ENCODE measurements at places on chromosomes 4 and X.

- no peak for DNase-seq
These were observed 7.9 kb downstream of the FGFRL1 start for GRCh38 chr4:1019320-1019719.

DNA sequence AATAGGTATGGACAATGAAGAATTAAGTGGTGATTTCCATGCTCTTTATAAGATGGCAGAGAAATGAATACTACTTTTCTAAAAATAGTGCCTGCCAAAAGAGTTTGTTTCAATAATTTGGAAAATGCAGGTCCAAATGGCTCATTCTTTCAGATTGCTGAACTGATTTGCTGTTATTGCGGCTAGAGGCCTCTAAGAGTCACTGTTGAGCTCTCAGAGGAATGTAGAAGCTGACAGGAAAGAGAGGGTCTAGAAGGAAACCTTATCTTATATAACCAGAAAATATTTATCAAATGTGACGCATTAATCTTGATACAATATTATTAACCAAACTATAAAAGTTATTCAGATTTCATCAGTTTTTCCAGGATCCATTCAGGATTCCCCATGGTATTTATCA is 65.7 kb upstream of the PAGE1 start:
- DNase-seq: peak; percentile 57

- no peak for DNase-seq
These were observed 58.1 kb downstream of the PHEX start for GRCh38 chrX:22090181-22090580.

DNA sequence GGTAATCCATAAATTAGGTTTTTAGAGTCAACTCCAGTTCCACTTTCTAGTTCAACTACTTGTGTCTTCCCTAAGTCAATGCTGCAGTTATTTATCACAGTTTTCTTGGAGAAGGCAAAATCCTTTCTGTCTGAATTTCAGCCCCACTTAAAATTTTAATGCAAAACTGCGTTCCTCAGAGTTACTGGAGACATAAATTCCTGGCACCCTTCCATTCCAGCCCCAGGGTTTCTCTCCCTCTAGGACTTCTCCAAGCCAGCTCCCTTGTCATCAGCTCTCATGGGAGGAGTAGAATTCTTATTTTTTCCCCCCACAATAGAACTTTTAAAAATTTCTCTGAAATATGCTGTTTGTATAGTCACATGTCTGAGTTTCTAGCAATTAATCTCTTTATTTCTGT is 50.6 kb upstream of the PHOX2B start:
- DNase-seq: no peak

DNA sequence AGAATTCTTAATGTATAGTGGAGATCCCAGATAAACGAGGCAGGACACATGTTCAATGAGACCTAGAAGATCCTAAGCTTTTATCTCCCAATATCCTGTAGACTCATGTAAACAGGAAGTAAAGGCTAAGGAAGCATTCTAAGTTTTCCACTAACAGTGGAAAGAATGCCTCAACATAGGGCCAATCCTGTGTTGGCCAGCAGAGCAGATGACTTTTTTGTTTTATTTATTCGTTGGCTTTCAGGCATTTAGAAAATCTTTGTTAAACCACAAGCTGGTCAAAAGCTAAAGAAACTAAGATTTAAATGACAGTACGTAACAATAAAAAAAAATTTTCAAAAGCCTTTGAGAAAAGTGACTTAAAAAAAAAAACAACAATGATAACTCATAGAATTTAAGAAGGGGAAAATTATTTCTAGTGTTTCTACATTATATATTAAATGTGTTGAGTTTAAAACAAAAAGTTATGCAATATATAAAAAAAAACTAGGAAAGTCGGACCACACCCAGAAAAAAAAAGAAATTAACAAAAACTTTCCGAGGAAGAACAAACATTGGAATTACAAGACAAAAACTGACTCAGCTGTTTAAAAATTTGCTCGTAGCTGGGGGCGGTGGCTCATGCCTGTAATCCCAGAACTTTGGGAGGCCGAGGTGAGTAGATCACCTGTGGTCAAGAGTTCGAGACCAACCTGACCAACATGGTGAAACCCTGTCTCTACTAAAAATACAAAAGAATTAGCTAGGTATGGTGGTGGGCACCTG is 759.3 kb downstream of the FSTL5 start:
- no peak for DNase-seq

GRCh38 chrX:147737690-147738089 is 174.0 kb upstream of the FMR1 start:
- no peak for DNase-seq

DNA sequence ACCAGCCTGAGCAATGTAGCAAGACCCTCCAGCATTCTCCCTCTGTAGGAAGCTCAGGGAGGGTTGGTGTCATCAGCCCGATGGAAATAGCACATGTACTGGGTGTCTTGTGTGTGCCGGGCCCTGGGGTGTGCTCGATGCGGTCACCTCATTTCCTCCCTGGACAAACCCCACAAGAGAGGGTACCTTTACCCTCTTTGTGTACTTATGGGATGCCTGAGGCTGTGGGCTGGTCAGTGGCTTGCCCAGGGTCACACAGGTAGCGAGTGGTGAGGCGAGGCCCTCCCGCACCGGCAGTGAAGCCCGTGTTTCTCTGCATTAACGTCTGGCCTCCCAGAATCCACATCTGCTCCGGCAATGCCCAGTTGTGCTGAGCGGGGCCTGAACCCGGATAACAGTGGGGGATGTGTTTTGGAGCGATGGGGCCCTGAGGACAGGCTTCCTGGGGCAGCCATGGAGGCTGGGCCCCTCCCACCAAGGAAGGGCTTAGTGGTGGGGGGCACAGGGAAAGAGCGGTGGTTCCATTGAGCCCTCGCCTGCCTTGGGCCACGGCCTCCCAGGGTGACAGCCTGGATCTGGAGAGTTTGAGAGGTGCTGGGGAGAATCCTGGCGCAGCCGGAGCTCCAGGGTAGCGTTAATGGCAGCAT is 8.1 kb downstream of the PSAPL1 start:
- DNase-seq: no peak

GRCh38 chrX:53831662-53832635 is 145.4 kb upstream of the HUWE1 start:
- peak; percentile 29 for DNase-seq

DNA sequence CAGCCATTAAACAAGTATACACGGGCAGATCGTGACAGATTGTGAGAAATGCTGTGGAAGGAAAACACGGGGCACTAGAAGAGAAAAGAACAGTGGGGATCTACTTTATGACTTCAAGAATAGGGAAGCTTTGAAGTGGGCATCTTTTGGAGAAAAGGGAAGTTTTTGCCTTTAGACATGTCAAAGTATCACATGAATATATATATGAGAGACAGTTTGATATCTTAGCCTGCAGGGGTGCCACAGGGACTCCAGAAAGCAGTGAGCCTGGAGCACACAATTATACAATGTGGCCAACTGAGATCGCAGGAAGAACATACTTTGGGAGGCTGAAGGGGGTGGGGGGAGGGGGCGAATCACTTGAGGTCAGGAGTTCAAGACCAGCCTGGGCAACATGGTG is 35.7 kb downstream of the RELL1 start:
- DNase-seq: peak; percentile 44

DNA sequence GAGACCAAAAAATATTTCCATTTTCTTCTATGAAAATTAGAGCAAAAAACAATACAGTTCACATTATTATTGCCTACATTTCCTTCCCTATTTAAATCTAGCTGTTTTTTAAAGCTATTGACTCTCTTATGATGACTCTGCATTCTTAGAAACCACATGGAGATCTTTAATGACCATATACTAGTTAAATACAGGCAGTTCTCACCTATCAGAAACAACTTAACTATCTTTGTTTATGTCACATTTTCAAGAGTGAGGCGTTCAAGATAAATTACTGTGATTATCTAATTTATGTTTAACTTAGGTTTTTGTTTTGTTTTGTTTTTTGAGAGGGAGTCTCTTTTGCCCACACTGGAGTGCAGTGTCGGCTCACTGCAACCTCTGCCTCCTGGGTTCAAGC is 3.0 kb downstream of the CISD2 start:
- peak; percentile 72 for DNase-seq

DNA sequence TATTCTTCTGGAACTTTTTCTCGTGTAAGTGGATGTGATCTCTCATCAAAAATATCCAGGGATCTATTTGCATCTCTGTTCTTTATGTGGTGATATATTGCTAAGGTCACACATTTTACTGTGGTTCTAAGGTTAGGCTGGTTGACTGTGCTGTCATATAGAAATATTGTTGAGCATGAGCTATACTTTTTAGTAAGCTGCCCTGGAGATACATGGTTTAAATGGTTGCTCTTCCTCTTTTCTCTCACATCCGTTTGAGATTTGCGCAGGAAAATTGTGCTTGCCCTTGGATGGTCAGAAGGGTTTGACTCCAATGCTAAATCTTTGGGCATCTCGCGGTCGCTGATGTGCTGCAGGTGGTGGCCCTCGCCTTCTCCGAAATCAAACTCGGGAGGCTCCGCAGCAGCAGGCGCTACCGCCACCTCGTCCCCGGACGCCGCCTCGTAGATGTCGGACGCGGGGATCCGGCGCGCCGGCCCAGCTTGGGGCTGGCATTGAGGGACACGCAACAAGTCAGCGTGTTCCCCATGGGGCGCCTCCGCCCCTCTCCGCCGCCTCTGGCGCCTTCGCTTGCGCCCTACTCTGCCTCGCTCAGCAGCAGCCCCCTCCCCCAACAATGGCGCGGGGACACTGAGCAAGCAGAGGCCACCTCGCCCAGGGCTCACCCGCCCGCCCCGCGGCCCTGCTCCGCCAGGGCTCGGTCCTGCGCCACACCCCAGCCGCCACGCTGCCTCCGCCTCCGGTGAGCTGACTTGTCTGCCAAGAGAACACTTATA is 154.5 kb downstream of the MSN start:
- peak; percentile 59 for DNase-seq

DNA sequence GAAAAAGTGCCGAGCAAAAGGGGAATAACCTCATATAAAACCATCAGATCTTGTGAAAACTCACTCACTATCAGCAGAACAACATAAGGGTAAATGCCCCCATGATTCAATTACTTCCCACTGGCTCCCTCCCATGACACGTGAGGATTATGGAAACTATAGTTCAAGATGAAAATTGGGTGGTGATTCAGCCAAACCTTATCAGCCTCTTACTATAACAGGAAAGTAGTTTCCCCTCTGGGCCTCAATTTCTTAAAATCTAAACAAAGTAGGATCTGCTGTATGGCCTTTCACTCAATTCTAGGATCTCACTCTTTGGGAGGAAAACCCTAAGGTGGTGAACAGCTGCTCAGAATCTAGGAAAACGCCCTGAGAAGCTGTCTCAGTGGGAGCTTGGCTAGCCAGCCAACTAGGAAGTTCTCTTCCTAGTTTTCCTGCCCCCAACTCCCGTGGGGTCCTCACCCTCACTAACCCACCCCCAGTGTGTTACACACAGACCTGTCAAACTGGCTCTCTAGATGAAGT is 1017.1 kb upstream of the HS3ST1 start:
- no peak for DNase-seq

GRCh38 chrX:130606425-130606824 is 204.6 kb downstream of the RBMX2 start:
- no peak for DNase-seq

DNA sequence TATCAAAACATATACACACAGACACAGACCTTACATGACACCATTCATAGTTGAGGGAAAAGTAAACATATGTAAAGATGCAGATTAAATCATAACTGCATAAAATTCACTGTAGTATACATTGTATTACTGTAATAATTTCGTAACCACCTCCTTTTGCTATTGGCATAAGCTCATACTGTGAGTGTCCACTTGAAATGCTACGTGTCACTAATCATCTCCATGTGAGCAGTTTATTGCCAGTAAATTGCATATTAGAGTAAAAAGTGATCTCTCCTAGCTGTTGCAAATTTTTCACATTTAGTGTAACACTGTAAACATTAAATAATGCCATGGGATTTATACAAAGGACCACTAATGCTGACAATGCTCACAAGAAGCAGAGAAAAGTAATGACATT is 256.7 kb upstream of the GNPDA2 start:
- no peak for DNase-seq

DNA sequence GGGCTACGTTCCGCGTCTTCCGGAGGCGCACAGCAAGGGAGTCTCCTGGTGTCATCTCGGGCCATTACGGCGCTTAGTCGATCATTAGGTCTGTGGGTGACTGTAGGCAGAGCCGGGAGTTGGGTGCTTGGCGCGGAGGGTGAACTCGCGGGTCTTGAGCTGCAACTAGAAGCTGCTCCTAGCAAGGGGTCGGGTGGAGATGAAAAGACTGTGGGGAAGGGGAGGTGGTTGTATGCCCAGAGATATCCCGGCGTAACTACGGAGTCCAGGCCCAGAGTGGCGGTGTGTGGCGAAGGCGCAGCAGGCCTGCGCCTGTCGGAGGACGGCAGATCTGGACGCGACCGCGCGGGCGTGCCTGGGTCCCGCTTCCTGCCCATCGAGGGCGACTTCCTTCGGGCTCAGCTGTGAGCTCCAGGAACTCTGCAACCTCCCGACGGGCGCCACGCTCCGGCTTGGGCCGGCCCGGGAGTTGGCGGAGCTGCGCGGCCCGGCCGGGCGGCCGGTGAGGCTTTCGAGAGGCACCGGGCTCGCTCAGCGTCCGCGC is 2.7 kb upstream of the NKX3-2 start:
- DNase-seq: no peak

- DNase-seq: no peak
These were observed 33.6 kb upstream of the MAP3K15 start for GRCh38 chrX:19548934-19549333.

- no peak for DNase-seq
These were observed 457.4 kb downstream of the IL1RAPL1 start for GRCh38 chrX:29044423-29045184.

- no peak for DNase-seq
These were observed 202.2 kb downstream of the NLGN4X start for GRCh38 chrX:6026429-6026828.

GRCh38 chr4:89044147-89044900 is 12.7 kb downstream of the FAM13A start:
- DNase-seq: no peak

DNA sequence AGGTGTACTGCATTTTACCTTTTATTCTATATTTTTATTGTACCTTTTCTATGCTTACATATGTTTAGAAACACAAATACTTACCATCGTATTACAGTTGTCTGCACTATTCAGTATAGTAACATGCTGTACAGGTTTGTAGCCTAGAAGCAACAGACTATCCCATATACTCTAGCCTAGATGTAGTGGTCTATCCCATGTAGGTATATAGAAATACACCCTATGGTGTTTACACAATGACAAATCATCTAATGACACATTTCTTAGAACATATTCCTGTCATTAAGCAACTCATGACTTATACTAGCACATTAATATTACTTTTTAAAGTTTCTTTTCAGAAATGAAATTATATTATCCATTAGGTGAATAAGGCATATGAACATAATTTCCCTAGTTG is 111.1 kb upstream of the HPGD start:
- DNase-seq: no peak

GRCh38 chr4:35315419-35315818 is 928.9 kb downstream of the ARAP2 start:
- no peak for DNase-seq

DNA sequence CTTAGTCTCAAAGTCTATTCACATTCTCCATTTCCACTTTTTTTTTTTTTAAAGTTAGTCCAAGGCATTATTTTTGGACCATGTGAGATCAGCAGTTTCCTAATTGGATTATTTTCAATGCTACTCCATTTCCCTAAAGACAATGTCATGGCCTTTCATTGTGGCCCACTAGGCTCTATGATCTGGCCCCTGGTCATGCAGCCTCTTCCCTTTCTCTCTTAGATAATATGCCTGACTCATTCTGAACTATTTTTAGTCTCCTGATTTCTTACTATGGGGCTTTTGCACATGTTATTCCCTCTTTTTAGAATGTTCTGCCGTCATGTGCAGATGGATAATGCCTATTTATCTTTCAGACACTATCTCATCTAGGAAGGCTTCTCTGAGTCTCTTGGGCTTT is 157.3 kb downstream of the TMA16 start:
- no peak for DNase-seq
